ENCODE measurements at places on chromosomes 5 and 9.

GRCh38 chr5:91639744-91640143 is 256.6 kb upstream of the ARRDC3 start:
- no peak for DNase-seq

- DNase-seq: no peak
These were observed 1.4 kb downstream of the IQGAP2 start for GRCh38 chr5:76404223-76405211.

DNA sequence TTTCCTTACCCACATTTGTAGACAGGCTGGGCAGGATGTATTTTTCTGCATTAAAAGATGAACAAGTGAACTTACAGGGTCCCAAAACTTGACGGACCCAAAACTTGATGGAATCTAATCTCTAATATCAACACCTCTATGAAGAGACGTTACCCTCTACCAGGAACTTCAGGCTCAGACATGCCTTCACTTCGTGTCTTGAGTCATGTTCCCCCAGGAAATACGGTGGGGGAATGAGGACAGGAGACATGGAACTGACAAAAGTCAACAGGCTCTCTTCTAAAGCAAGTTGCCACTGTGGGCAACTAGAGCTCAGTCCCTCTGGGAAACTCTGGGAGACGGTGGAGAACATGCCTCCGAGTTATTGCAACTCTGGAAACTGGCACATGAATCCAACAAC is 196.1 kb downstream of the PAPPA start:
- DNase-seq: no peak

GRCh38 chr9:105021917-105022316 is 94.0 kb upstream of the ABCA1 start:
- no peak for DNase-seq

GRCh38 chr5:39099831-39100230 is 25.6 kb upstream of the RICTOR start:
- DNase-seq: no peak

Data from NCI-H187 treated with DMSO at 0.1 percent for 48 hours (cell line).